ENCODE measurements at places on chromosomes 6 and 20.

- no peak for DNase-seq
These were observed 113.0 kb upstream of the SLC22A23 start for GRCh38 chr6:3569816-3570215.

- DNase-seq = no peak
These were observed 110.3 kb downstream of the RWDD2A start for GRCh38 chr6:83303426-83303825.

- no peak for DNase-seq
These were observed 5.2 kb downstream of the MAFB start for GRCh38 chr20:40683894-40684268.

DNA sequence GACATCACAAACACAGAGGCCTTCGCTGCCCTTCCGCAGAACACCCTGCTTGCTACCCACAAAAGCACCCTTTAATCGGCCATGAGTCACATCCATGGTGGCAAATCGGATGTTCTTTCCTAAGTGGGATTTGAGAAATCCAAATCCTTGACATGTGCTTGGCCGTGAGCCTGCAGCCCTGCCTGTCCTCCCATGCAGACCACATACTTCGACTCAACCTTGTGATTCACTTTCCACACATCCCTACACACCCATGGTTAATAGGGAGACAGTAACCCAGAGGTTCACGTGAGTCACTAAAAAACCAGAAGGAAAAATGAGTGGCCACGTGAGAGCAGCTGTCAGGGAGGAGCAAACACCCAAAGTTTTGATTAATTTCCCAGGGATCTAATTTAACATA lies 19.4 kb downstream of the RAMACL start:
- no peak for DNase-seq

- DNase-seq = no peak
These were observed 15.5 kb downstream of the PPIL6 start for GRCh38 chr6:109424946-109425345.

- DNase-seq = no peak
These were observed 13.7 kb upstream of the SCRT2 start for GRCh38 chr20:689348-689747.
